Lower leg skin (tissue), 4 donors: ENCODE measurements at places on chromosomes 5 and 9.

GRCh38 chr5:31561946-31562345 is 29.8 kb downstream of the C5orf22 start:
- no peak for DNase-seq

GRCh38 chr5:132895719-132896305 is 22.3 kb downstream of the LEAP2 start:
- no peak for DNase-seq

- no peak for DNase-seq
These were observed 4.9 kb downstream of the AK6 start for GRCh38 chr5:69364414-69364813.

GRCh38 chr5:149826574-149826973 is 96.5 kb downstream of the PPARGC1B start:
- no peak for DNase-seq

DNA sequence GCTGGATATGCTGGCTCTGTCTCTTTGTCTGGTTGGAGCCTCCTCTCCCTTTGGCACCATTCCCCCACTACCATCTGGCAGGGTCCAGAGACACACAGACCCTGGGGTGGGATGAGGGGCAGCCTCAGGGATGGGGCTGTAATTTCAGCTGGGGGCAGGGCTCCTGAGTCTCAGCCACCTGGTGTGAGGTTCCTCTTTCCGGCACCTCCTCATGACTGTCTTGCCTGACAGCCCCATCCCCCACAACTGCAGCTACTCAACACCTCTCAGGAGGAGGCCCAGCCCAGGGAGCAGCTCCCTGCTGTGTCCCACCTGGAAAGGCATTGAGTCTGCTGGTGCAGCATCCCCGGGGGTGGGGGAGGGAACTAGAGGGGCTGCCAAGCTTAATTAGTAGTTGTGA is 11.7 kb upstream of the RPS14 start:
- DNase-seq, result no peak

GRCh38 chr5:56202483-56202882 is 30.6 kb downstream of the ANKRD55 start:
- no peak for DNase-seq

GRCh38 chr5:180637962-180638680 is 11.3 kb downstream of the FLT4 start:
- peak; percentile 74 for DNase-seq
